Caki2 (cell line): ENCODE measurements at places on chromosomes 13 and 19. TPM values are rescaled to one million over a fixed set of nuclear protein-coding genes. Genes with fewer than 3 reads are reported as not detected.

SMARCA4 gene
- total RNA-seq = 76.1 and 109 TPM in 2 replicates

SHC2 gene
- 0.98 and 1.2 TPM in 2 replicates for total RNA-seq

- no peak for DNase-seq
Observed at GRCh38 chr13:53501387-53501786, 472.8 kb downstream of the OLFM4 start.

GRCh38 chr13:109401307-109401706 is 385.1 kb downstream of the IRS2 start:
- DNase-seq = no peak

GRCh38 chr13:84931264-84931663 is 868.0 kb downstream of the SLITRK6 start:
- no peak for DNase-seq

DNA sequence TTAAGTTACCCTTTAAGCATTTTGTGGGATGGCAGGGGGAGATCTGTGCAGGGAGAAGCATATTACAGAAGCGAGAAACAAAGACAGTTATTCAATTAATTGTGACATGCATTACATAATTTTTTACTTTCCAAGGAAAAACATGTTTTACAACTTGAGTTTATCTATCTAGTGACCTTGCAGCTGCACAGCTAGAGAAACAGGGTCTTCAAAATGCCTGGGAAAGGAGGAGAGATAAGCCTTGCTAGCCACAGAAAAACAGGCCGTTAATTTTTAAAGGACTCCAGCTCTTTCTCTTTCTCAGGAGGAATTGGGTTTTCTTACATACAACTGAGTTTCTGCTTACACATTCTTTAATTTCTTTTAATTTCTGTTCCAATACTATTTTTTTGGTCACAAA is 14.8 kb upstream of the ZNF431 start:
- no peak for DNase-seq

DNA sequence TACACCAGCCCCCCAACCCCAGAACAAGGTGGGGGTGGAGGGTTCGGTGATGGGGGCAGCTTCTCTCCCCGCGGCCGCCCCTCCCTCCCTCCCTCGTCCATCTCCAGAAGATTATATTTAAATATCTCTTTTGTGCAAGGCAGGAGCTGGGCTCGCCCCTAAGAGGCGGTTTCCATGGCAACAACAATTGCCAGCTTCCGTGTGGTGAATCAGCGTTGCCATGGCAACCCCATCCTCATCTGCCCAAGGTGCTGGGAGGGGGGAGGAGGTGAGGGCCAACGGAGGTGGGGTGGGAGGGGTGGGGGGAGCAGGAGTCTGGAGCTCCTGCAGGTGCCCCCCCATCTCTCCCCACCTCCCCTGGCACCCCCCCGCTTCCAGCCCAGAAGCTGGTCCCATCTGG is 46.4 kb downstream of the CELF5 start:
- no peak for DNase-seq
